Stimulated activated CD8-positive, alpha-beta memory T cell treated with anti-CD3 and anti-CD28 coated beads, Interleukin-15, amount 100 ng/mL, for 4 hours (primary cell): ENCODE measurements at places on chromosomes 3 and 15.

DNA sequence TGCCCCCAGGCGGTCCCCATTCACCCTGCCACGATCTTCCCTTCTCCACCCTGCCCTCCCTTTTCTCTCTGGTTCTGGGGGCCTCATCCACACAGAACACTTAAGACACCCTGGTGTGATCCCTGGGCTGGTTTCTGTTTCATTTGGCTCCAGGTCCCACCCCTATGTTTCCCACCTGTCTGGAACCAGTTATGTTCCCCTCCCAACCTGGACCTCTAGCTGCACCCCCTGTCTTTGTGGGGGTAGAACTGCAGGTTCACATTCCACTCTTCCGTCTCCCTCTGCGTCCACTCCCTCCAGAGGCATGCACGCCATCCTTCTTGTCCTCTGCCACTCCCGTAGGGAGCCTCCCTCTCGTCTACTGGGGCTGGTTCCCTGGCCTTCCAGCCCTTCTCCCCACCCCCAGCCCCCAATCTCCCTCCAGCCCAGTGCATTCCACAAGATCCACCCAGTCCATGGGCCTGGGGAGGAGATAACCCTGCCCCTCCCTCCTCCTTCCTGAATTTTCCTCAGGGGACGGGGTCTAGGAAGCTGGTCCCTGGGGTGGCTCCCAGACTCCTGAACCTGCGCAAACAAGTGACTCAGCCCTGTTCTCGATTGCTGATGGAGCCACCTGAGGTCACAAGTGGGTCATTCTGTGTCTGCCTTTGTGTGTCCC is 73.8 kb downstream of the ABTB1 start:
- DNase-seq, result no peak

DNA sequence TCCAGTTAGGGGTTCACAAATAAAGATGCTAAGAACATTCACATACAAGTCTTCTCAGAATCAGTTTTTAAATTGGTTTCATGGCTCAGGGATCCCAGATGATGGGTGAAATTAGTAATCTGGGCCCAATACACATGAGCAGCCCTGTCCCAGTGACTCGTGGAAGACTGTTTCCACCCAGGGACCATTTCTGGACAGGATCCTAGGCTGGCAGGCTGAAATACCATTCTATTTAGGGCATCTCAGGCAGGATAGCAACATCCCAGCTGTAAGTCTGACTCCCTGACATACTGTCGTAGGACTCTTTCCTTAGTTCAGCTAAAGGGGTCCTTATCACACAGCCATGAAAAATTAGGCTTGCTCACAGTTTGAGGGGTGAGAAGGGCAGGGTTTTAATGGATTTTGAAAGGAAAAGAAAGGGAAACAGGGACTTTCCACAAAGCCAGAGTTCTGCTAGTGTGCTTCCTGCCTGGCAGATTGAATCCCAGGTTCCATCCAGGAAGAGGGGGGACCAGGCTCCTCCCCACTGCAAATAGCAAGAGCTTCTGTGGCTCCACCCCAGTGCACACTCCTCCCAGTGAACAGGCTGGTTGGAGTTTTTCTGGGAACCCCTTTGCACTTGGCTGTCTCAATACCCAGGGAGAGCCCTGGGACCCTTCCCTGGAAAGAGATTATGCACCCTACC is 41.3 kb upstream of the LYZL4 start:
- DNase-seq, result no peak

- no peak for DNase-seq
These were observed 748.1 kb downstream of the GBE1 start for GRCh38 chr3:81013360-81013759.

- no peak for DNase-seq
These were observed 999 bp downstream of the INSYN1 start for GRCh38 chr15:73751899-73752805.

DNA sequence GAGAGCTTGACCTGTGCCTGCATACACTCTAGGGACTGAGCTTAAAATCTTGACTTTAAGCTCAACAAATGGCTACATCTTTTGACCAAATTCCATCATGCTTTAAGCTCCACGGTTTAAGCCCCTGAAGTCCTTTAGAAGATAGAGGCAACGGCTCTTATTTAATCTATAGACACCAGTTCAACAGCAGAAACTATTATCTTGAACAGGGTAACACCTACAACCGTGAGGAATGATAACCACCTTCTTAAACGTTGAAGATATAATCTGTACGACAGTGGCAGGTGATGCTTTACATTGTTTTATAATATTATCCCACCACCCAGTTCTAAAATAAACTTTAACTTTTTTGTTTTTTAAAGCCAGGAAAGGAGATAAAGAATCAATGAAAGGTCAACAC is 1007.8 kb downstream of the FHIT start:
- DNase-seq, result no peak

DNA sequence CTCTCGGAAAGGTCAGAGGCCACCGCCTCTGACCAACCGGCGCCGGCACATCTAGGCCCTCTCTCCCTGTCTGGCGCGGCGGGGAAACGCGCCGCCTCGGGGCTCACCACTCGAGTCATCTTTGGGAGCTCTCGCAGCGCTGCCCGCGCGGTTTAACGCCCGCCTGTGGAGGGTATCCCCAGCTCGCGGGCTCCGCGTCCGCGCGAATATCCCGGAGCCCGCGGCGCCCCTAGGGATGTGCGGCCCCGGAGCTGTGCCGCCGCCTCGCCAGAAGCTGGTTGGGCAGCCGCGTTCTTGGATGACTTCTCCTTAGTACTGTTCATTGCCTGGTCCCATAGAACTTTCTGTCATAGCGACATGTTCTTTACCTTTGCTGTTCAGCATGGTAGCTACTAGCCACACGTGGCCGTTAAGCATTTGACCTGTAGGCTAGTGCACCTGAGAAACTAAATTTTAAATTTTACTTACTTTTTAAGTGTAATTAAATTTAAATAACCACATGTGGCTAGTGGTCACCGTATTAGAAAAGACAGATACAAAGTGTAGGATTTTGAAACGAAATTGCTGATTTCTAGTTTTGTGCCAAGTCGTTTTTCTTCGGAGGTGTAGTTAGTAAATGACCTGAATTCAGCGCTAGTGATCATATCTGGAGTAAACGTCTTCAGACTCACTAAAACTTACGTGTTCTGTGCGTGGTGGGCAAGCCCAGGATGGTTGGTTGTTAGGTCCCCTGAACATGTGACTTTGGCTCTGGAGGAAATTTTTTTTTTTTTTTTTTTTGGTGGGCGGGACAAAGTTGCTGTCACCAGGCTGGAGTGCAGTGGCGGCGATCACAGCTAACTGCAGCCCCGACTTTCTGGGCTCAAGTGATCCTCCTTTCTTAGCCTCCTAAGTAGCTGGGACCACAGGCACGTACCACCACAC is 835 bp downstream of the ARIH2 start:
- DNase-seq, result peak; percentile 27

GRCh38 chr15:56734013-56734635 is 815 bp upstream of the ZNF280D start:
- no peak for DNase-seq

DNA sequence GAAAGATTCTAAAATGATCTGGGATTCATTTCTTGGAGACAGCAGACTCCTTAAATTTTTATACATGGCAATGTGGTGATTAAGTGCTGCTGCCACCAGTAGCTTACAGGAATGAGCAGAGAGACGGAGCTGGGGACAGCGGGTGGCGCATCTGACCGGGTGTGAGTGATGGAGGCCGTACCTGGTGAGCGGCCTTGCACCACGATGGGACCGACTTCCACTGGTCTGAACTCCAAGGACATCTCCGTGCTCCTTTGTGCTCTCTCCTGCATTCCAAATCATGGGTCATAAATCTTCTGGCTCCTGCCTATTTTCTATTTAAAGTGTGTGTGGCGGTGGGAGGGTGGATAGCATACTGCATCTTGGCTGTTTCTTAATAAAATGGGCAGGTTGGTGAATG is 262.6 kb downstream of the ABHD5 start:
- no peak for DNase-seq

DNA sequence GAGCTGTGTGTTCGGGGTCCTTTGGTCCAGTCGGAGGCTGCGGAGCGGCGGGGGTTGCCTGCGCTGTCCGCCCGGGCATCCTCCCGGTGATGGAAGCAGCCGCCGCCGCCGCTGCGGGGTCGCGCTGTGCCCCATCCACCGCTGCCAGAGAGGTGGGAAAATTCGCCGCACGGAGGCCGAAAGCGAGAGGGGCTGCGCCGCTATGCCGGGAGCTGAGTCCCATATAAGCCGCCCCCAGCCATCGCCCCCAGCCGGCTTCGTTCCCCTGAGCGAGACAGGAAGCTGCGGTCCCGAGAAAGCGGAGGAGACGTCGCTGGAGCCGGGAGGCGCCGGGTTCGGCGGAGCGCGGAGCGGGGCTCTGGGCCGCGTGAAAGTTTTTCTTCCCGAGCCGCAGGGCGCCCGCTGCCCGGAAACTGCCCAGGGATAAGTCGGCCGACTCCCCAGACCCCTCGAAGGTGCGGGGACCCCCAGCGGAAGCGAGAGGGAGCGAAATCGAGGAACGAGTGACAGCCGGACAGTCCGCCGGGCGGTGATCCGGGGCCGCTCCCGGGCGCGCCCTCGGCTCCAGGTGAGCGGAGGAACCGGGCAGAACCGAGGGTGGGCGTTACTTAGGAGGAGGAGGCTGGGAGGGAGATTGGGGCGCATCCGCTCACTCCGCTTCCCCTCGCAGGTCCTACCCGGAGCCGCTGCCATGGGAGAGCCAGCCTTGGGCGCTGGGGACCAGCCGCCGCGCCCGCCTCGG is 574 bp downstream of the CHST2 start:
- DNase-seq, result no peak

GRCh38 chr15:94855018-94855408 is 623.7 kb downstream of the MCTP2 start:
- DNase-seq, result no peak

GRCh38 chr3:10380906-10381305 is 60.0 kb upstream of the SEC13 start:
- DNase-seq, result no peak

GRCh38 chr15:25392806-25393205 is 46.0 kb downstream of the UBE3A start:
- no peak for DNase-seq

DNA sequence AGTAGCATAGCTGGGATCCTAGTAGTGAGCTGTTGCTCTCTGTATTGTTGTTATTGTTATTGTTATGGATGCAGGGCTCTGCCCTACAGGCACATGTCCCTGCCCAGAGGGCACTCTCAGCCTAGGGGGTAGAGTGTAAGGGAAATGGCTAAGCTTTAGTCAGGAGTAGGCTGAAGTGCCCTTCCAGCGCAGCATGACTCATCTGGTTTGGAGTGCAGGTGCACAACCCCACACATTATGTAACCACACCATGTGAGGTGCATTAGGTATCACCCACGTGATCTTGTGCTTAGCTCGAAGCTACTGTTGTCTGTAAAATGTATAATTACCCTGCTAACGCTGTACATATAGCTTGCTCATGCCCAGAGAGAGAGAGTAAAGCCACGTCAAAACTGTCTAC is 48.3 kb upstream of the TIPARP start:
- DNase-seq, result no peak

GRCh38 chr15:58501636-58502188 is 69.9 kb downstream of the LIPC start:
- DNase-seq, result no peak

DNA sequence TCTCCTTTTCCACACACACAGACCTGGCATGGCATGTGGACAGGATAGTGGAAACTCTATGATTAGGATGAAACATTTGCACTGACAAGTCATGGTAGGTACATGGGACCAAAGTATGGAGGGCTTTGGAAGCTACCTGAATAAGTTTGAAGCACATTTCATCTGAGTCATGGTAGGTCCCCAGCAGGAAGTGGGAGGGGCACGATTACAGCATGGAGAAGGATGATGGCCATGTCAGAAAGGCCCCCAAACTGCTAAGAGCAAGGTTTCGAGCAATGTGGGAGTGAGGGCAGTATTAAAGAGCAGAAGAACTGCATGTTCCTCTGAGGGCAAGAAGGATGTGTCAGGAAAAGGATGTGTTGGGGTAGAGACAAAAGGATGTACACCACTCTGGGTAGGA is 51.5 kb upstream of the CSTA start:
- no peak for DNase-seq

GRCh38 chr3:105806359-105806758 is 62.5 kb downstream of the CBLB start:
- no peak for DNase-seq

DNA sequence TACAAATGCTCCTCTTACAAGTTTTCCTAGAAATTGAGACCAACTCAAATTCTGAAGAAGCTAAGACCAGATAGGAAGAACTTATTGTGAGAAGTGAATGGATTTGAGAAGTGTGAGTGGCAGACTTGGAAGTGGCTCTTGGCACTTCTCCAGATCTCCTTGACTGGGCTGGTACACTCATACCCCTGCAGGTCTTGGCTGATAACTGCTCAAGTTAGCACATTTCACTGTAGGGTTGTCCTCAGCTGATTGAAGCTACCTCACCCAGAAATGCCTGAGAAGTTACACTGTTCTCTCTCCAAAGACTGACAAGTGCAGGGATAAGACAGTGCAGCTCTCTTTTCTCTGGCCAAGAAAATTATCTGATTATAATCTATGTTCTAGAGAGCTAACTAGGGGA is 16.5 kb upstream of the CLDN1 start:
- no peak for DNase-seq

- no peak for DNase-seq
These were observed 45.5 kb upstream of the CMSS1 start for GRCh38 chr3:99772171-99772570.

- peak; percentile 7 for DNase-seq
These were observed 121.6 kb downstream of the TFDP2 start for GRCh38 chr3:142027735-142028134.

DNA sequence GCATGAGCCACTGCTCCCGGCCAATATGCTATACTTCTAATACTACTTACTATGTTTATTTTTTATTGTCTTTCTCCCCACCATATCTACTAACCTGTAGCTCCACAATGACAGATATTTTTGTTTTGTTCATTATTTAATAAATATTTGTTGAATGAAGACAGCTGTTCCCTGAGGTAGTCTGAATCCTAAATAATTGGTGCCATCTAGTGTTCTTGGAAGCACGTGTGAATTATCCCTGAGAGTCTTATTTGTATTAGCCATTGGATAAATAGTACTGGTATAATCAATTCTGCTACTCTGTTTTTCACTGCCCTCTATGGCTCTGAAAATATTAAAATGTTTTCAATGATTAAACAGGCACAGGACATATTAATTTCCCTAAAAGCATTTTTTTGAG is 5.6 kb upstream of the APPL1 start:
- DNase-seq, result no peak

GRCh38 chr15:73010154-73011152 is 41.8 kb upstream of the NEO1 start:
- DNase-seq, result no peak

- DNase-seq, result no peak
These were observed 156.3 kb upstream of the TMEM108 start for GRCh38 chr3:132881756-132882409.

- DNase-seq, result no peak
These were observed 372.0 kb downstream of the ZIC4 start for GRCh38 chr3:147034359-147034758.

DNA sequence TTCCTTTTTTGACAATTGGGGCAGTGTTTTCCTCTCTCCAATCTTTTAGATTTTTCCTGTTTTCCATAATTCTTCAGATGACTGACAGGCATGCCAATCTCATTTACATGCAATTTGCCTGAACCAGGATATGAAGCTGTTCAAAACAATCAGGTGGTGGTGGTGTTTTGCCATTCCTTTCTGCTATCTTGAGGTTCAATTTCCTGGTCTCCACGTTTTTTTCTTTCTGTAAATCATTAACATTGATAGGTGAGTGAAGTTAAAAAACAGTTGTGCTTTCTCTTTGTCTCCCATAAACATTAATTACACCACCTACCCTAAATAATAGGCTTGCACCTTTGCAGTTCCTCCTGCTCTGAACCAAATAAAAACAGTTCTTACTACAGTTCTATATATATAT is 49.1 kb downstream of the C2CD4A start:
- no peak for DNase-seq

- DNase-seq, result no peak
These were observed 2.1 kb upstream of the ALDH1A3 start for GRCh38 chr15:100877551-100877950.
